Activated T-helper 1 cell treated with anti-CD3 and anti-CD28 coated beads, Interleukin-12 subunit alpha, Interleukin-12 subunit beta, Interleukin-2, Interleukin-4 antibody, amounts not matched to agents 30 ng/mL and 10 ng/mL and 1 ng/mL, durations not matched to agents 14 hours and 24 hours and 36 hours (primary cell): ENCODE measurements at places on chromosomes 12 and 14. TPM values are rescaled to one million over a fixed set of nuclear protein-coding genes. Genes with fewer than 3 reads are reported as not detected.

The SERPINA12 gene
- total RNA-seq, result not detected in 2 replicates

- no peak overlapping the region for H3K4me3 ChIP-seq
- no peaks in the 10 kb centered on the region for H3K36me3 ChIP-seq
- peaks cover 7% of the 10 kb centered on the region for H3K4me1 ChIP-seq
- no peak overlapping the region for H3K27ac ChIP-seq
- H3K27me3 ChIP-seq, result peaks cover 34% of the 10 kb centered on the region
These were observed 1004.2 kb downstream of the TMEM121 start for GRCh38 chr14:106530423-106531107.

DNA sequence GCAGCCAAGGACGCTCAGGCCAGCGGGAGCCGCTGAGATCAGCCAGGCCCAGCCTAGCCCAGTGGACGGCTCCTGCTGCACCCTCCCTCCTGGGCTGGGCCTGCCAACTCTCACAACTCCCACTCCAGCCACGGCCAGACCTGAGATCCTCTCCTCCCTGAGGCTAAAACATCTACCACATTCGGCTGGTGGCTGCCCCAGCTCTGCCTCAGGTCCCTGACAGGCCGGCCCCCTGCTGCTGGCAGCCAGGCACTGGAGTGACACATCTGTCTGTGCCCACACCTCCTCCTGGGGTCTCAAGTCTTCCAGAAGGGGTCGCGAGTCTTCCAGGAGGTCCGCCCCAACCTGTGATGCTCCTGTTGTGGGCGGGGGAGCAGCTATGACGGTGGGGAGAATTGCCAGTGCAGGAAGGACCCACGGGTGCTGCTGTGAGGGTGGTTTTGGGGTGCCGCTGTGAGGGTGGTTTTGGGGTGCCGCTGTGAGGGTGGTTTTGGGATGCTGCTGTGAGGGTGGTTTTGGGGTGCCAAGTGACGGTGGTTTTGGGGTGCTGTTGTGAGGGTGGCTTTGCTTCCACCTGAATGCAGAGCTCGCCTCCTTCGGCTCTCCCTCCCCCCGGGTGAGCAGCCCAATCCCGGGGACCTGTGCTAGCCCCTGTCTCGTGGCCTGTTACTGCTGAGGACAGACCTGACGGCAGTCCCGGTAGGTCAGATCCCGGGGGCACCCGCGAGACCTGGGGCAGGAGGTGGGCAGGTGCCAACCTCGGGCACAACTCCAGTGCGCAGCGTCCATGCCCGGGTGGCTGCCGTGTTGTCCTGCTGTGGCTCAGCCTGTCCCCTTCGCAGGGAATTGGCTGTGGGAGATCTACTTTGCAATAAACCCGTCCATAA lies 27.5 kb upstream of the C14orf180 start:
- H3K4me3 ChIP-seq, result no peak overlapping the region
- no peak for DNase-seq
- H3K27me3 ChIP-seq, result peaks cover 2% of the 10 kb centered on the region
- no peak overlapping the region for H3K27ac ChIP-seq
- no peaks in the 10 kb centered on the region for H3K4me1 ChIP-seq

- no peaks in the 10 kb centered on the region for H3K36me3 ChIP-seq
- no peak overlapping the region for H3K27ac ChIP-seq
- H3K4me3 ChIP-seq, result no peak overlapping the region
- DNase-seq, result no peak
These were observed 5.2 kb downstream of the TEDC1 start for GRCh38 chr14:105495990-105496830.

DNA sequence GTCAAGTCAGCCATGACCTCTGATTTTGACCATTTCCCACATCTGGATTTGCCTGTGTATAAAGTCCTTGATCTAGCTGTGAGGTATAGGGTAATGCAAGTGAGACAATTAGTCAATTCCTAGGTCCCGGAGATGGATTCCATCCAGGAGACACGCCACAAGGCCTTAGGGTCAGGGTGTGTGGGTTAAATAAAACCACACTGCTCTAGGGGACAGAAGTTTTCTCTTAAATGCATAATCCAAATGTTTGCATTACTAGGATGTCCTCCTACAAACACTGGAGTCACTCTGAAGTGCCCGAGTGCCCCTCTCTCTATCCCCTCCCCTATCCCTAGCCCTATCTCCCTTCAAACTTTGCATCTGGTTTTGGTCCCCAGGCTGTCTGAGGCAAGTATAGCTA lies 26.8 kb downstream of the LRIG3 start:
- DNase-seq, result no peak
- H3K27ac ChIP-seq, result no peak overlapping the region
- H3K36me3 ChIP-seq, result no peaks in the 10 kb centered on the region
- H3K4me3 ChIP-seq, result no peak overlapping the region
- no peaks in the 10 kb centered on the region for H3K27me3 ChIP-seq

GRCh38 chr12:124683152-124684124 lies 116.0 kb upstream of the NCOR2 start:
- H3K27ac ChIP-seq, result peak overlapping the region; percentile 26
- no peak overlapping the region for H3K4me3 ChIP-seq
- no peak for DNase-seq
- H3K27me3 ChIP-seq, result peaks cover 13% of the 10 kb centered on the region
- peaks cover 32% of the 10 kb centered on the region for H3K4me1 ChIP-seq

GRCh38 chr14:98070536-98070935 lies 1201.5 kb downstream of the BCL11B start:
- peaks cover 5% of the 10 kb centered on the region for H3K27me3 ChIP-seq
- H3K4me3 ChIP-seq, result no peak overlapping the region
- no peaks in the 10 kb centered on the region for H3K36me3 ChIP-seq
- no peak overlapping the region for H3K27ac ChIP-seq
- no peak for DNase-seq

DNA sequence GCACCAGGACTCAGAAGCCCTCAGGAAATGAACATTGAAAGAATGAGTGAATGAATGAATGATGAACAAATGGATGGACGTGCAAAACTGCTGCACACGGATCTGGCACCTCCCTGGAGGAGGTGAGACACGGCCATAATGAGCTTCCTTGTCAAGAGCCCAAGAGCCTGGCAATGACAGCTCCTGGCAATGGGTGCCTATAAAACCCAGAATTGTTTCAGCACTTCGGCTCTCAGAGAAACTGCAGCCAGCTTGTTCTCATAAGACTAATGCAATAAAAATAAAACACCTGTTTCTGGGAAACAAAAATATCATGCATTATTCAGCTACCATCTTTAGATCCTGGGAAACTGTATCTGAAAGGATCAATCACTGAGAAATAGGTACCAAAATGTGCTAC lies 200.5 kb upstream of the SFSWAP start:
- no peaks in the 10 kb centered on the region for H3K36me3 ChIP-seq
- DNase-seq, result no peak
- no peak overlapping the region for H3K4me3 ChIP-seq
- H3K27me3 ChIP-seq, result no peaks in the 10 kb centered on the region
